A549 treated with dexamethasone at 1 μM for 4 hours (cell line): ENCODE measurements at places on chromosomes 13 and 19. TPM values are rescaled to one million over a fixed set of nuclear protein-coding genes. Genes with fewer than 3 reads are reported as not detected.

Gene ZNF667
- not detected in 5 replicates for total RNA-seq

Gene GPC6
- total RNA-seq: 3.9 to 7.2 TPM (median 6.5 TPM) in 5 replicates

Gene UPK1A
- 0.47 to 1.2 TPM (median 0.97 TPM) in 5 replicates for total RNA-seq

Gene TEKTIP1
- not detected in 5 replicates for total RNA-seq

Gene ZNF749
- total RNA-seq: 12.5 to 13.8 TPM (median 13.5 TPM) in 5 replicates

Gene KIR2DL3
- total RNA-seq: not detected in 5 replicates

Gene PLIN5
- total RNA-seq: 0.10 to 0.21 TPM (median 0.13 TPM) in 4 of 5 replicates, not detected in the other
